NCI-H2081 treated with DMSO at 0.1 percent for 48 hours (cell line): ENCODE measurements at places on chromosomes 3 and 15.

DNA sequence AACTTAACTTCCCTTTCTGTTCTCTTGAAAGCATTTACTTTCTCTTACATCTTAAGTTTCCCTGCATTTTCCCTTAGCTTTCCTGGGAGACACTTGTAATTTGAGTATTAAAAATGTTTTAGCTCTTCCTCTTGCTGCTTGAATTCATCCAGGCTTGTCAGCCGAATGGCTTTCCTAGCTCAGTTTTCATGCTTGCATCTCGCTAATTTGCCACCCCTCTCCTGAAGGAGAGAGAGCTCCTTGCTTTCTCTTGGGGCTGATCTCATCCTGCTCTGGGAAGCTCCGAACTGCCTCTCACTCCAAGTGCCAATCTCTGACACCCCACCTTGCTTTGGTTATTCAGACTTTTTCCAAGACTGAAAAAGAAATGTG lies 374.6 kb upstream of the TBL1XR1 start:
- DNase-seq: no peak

DNA sequence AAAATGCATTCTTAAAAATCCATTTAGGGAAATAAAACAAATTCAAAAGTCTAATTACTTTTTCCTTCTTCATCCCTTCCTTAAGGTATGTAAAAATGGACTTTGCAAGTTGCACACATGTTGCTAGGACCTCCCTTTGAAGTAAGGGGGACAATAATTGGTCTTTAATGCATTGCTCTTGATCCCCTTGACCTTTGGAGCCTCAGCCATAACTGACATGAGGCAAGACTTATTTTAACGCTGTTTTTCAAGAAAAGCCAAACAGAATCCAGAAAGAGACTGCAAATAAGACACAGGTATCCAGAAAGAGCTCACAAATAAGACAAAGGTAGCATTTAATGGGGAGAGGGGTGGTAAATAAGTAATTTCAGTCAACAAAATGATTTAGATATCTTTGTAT lies 301.4 kb downstream of the ULK4 start:
- DNase-seq: no peak

GRCh38 chr15:35932531-35932930 lies 386.6 kb upstream of the DPH6 start:
- no peak for DNase-seq

GRCh38 chr15:64146885-64147681 lies 4.4 kb upstream of the SNX22 start:
- DNase-seq: no peak

DNA sequence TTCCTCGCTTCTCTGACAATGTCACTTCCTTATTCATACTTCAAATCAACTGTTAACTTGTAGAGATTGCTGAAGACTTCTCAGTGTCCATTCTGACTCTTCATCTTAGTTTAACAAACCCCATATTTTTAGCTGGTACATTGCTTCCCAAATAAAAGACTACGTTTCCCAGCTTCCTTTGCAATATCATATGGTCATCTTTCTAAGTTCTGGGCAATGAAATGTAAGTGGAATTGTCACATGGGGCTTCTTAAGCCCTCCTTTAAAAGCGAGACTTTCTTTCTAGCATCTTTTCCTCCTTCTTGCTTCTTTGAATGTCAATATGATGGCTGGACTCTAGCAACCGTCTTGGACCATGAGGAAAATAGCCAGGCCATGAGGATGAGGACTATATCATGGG lies 239.0 kb downstream of the ZNF621 start:
- no peak for DNase-seq

DNA sequence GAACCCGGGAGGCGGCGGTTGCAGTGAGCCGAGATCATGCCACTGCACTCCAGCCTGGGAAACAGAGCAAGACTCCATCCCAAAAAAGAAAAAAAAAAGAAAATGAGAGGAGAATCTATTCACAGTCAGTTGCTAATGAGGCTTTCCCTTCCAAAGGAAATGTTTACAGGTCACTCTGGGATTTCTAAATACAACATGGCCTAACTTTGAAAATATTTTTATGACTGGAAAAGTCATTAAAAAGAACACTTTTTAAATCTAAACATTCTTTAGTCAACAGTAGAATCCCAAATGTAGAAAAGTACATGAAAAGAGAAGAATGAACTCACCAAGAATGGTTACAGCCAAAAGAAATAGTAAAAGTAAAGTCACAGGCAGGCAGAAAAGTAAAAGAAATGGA lies 78.6 kb downstream of the PLD1 start:
- no peak for DNase-seq
